ENCODE measurements at places on chromosomes 3 and 15.

DNA sequence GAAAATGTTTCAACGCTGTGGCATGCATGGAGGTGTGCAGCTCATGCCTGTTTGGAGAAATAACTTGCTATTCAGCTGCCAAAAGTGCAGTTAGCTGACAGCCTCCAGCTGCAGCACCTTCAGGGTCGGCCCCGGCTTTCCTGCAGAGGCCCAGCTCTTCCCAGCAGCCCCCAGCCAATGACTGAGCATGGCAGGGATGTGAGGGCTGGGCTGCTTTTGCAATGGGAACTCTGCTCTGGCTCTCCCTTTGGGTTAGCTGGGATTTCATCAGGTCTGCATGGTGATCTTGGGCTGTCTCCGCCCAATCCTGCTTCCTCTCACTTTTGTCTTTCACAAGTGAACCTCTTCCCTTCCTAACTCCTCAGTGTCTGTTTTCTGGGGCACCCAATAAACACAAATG lies 396.6 kb downstream of the EPHB1 start:
- DNase-seq: no peak

DNA sequence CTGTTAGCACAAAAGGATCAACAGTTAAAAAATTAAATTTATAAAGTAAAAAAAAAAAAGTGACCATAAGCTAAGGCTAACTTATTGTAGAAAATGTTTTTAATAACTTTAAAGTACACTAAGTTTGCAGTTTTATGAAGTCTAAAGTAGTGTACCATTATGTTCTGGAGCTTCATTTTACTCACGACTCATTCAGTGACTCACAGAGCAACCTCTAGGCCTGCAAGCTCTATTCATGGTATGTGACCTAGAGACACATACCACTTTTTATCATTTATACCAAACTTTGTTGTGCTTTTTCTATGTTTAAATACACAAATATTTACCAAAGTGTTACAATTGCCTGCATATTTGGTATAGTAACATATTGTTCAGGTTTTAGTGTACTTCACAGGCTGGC lies 1552.3 kb downstream of the OTOL1 start:
- no peak for DNase-seq

DNA sequence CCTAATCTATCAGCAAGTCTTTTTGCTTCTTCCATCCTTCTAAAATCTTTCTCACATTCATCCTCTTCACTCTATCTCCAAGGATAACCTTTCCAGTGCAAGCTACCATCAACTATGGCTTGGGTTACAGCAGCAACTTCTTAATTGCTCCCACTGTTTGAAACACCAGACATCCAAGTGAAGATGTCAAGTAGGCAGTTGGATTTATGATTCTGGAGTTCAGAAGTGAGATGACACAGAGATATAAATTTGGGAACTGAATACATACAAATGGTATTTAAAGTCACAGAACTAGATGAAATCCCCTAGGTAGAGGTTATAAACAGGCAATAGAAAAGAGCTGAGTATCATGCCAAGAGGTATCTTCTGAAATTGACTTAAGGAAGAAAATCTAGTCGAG lies 3.7 kb downstream of the UBR1 start:
- no peak for DNase-seq

- DNase-seq: no peak
These were observed 40.1 kb downstream of the GASK1A start for GRCh38 chr3:43019006-43019809.

DNA sequence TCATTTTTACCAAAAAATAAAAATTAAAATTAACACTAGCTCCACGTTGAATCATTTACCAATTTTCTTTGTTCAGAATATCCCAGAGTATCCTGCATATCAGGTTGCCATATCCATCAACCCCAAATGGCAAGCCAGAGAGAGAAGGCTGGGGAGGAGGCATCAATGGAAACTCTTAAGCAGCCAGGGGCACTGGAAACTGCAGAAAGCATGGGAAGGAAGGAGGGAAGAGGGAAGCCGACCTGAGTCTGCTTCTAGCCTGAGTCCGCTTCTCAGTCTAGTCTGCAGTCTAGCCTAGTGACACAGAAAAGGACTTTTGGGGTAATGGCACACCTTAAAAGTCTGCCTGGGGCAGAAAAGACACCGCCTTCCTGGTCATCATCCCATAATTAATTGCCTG lies 1.6 kb upstream of the MTHFS start:
- DNase-seq: no peak

DNA sequence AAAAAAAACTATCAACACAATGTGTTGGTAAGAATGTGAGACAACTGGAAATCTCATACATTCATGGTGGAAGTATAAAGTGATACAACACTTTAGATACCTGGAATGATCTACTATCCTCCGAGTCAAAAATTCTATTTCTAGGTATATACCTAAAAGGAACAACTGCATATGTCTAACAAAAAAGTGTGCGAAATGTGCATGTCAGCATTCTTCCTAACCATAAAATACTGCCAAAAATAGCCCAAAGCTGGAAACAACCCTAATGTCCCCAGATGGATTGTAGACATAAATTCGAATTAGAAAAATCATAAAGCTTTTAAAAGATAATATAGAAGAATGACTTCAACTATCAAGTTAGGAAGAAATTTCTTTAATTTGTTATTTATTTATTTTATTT lies 51.2 kb upstream of the FGF12 start:
- DNase-seq: no peak

- DNase-seq: no peak
These were observed 13.6 kb upstream of the AQP9 start for GRCh38 chr15:58124585-58124984.

GRCh38 chr3:71064956-71065763 lies 518.4 kb downstream of the FOXP1 start:
- peak; percentile 47 for DNase-seq

- DNase-seq: no peak
These were observed 2.6 kb downstream of the CLDN1 start for GRCh38 chr3:190319660-190320059.

DNA sequence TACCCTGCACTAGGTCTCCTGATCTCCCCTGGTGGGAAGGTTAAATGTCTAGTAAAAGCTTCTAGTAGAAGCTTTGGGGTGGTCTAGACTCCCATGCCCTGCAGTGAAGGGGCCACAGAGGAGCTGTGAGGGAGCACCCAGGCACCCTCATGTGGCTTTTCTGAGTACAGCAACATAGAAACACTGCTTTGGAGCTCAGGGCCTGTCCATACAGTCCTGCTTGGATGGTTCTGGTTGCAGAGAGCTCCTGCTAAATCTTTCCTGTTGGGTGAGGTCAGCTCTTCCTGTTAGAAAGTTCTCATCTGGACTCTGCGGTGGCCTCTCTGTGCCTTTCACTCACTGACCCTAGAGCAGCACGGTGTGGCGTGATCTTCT lies 47.8 kb downstream of the GPD1L start:
- no peak for DNase-seq

GRCh38 chr3:56096999-56097398 lies 371.3 kb downstream of the ERC2 start:
- DNase-seq: no peak

DNA sequence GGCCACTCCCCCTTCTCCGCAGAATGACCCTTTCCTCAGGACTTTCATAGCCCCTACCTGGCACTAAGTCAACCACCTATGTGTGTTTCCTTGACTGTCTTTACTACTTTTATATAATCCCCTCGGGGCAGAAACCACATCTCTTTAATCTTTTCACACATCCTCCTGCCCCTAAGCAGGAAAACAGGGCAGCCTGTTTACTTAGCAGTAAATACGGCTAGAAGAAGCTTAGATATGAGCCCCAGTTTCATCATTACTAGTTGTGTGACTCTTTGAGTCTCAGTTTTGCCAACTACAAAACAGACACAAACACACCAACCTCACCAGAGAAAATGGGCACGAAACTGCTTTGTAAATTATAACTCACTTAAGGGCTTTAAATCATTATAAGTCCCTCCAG lies 98.3 kb downstream of the CYP19A1 start:
- no peak for DNase-seq

DNA sequence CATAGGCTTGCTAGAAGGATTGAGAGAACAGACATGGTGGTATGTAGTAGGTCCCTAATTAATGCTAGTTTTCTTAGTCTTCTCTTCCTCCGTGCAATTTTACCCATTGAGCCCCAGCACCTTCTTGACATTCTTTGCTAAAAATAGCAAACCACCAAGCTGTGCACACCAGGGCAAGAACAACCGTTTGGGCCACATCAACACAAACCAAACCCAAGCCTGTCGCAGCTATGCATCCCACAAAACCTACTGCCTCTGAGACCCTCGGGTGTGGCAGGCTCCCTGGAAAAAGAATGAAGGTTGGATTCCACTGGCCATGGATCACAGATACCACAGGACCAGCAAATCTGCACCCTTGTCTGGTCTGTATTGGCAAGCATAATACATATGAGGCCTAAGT lies 27.1 kb downstream of the HEG1 start:
- DNase-seq: no peak
